CD4-positive, alpha-beta T cell treated with Interferon gamma for 1 hour (primary cell): ENCODE measurements at places on chromosomes 16 and 17.

GRCh38 chr16:4138713-4139112 lies 22.5 kb upstream of the ADCY9 start:
- no peak for DNase-seq

DNA sequence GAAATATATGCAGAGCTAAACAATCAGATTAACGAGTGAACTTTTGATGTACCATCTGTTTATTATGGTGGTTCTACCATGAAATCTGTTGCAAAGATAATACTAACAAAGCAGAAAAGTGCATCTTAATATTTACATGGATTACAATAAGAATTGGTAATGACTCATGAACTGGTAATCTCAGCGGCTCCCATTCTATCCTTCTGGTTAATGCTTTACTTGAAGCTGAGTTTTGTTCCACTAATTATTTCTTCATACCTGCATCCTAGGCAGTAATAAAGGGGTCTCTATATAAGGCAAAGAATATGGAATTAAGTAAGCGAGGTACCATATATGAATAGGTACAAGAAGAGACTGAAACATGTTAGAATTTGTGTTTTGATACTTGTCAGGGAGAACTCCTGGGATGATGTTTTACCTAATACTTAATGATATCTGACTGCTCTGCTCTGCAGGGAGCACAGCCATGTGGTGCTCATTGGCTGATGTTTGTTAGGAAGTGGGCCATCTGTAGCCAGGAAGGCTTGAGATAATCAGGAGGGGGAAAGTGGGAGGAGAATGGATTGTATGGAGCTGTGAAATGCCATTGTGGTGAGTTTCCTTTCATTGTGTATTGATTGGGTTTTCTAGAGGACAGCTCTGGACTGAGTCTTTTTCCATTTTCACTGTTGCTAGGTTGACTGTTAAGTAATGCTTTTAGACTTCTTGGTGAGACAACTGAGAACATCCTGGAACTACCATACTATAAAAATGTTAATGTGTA lies 52.6 kb downstream of the MAP2K6 start:
- DNase-seq, result no peak

DNA sequence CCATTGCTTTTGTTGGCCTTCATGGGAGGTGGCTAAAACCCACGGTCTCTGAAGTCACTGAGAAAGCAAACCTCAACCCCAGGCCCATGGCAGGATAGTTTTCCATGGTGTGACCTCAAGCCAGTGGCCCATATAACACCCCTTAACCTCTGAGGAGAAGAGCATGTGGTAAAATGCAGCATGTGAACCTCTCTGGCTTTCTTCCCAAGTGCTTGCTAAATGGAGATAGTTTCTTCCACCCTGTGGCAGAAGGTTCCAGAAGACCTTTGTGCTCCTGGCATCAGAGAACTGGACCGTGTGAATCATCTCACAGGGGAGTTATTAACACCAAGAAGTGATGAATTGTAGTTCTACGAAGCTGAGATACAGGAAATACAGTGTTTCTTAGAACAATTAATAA lies 47.3 kb downstream of the MYOCD start:
- no peak for DNase-seq

DNA sequence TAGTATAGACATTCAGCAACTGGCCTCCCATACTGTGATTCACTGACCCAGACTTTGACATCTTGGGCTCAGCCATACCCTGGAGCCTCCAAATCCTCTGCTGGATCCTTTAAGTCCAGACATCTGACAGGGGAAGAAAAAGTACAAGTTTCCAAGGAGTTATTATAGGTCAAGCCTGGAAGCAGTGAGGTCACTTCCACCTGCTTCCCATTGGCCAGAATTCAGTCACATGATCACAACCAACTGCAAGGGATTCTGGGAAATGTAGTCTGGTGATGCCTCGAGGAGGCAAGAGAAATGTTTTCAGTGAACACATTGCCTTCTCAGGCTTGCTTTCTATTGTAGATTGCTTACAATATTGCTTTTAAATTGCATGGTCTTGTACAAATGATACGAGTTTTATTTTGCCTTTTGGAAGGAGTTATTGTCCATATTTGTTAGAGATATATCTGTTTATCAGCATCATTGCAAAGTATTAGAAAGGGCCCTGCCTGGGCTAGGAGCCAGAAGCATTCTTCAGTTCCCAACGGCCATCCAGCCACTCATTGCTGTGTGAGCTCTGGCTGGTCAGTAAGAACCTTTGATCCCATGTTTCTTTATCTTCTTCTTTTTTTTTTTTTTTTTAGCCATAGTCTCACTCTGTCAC lies 696.9 kb downstream of the WWOX start:
- DNase-seq, result peak; percentile 45

DNA sequence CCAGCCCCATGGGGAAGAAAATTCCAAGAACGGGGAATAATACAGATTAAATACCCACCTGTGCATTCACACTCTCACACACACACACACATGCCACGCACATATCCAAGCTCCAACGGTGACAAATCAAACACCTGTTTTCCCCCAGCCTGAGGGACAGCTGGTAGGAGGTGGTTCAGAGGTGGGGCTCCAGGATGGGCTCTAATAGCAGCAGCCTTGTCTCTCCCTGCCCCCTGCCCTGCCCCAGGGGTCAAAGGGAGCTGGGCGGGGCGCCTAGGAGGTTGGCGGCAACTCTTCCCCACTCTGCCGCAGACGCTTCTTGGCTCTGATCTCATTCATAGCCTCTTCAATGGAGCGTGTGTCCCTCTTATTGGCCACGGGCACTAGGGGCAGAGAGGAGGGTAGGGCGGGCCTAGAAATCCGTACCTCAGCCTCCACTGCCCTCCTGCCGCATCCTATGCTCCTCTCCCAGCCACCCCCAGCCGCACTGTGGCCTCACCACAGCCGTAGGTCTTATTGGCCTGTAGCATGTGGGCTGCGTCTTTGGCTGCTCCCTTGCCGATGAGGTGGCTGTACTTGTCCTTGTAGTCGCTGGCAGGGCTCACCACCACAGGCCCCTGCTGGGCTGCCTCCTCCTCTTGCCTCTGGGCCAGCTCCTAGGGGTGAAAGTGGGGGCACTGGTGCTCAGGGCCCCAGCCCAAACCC lies 8.2 kb downstream of the SPAG7 start:
- DNase-seq, result no peak

GRCh38 chr16:3850544-3850899 lies 30.0 kb downstream of the CREBBP start:
- DNase-seq, result no peak

DNA sequence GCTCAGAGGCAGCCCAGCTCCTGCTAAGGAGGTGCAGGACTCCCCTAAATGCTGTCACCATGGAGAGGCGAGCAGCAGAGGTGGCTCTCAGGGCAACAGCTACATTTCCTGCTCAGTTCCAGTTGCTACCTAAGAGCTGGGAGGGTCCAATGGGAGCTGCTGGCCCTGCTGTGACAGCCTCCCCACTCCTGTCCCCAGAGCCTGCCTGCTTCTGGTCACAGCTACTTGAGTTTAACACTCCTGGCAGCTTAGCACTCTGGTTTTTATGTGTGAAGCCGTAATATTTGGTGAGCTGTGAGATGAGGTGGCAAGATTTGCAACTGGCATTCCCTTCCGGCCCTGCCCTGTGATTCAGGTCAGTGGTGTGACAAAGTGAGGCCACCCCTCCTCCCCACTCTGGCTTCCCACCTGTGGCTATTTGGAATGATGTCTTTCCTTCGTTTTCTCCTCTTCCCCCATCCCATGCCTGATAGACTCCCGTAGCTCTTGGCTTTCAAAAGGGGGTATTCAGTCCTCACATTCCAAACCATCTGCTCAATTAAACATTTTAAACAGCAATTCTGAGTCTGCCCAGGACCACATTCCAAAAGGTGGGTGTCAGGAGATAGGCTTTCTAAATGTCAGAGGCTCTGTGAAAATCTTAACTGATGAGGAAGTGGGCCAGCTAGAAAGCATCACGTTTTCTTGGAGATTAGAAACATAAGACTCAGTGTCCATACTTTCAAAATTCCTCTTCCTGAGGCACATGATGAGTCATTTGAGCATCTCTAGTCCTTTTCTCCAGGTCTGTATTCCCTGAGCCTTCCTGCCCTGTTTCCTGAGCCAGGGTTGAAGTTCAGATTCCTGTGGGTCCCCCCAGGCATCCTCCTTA lies 42.6 kb upstream of the SKAP1 start:
- DNase-seq, result peak; percentile 20

DNA sequence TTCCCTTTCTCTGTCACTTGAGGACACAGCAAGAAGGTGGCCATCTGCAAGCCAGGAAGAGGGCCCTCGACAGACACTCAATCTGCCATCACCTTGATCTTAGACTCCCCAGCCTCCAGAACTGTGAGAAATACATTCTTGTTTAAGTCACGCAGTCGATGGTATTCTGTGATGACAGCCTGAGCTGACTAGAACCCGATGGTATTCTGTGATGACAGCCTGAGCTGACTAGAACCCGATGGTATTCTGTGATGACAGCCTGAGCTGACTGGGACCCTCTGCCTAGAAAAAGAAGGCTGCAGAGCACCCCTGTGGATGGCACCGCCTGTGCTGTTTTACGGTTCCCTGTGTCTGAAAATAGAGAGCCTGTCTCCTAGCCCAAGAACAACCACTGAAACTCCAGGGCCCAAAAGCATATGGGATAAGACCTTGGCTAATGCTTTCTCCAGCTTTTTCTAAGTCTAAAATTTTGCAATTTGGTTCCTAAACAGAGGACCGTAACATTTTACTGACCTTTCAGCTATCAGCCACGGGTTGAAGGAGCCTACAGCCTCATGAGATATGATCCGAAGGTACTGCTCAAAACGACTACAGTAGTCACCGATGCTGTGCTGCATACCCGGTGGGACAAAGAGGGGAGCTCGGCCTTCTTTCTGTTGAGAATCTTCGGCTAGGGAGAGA lies 33.1 kb upstream of the PITPNM3 start:
- no peak for DNase-seq

DNA sequence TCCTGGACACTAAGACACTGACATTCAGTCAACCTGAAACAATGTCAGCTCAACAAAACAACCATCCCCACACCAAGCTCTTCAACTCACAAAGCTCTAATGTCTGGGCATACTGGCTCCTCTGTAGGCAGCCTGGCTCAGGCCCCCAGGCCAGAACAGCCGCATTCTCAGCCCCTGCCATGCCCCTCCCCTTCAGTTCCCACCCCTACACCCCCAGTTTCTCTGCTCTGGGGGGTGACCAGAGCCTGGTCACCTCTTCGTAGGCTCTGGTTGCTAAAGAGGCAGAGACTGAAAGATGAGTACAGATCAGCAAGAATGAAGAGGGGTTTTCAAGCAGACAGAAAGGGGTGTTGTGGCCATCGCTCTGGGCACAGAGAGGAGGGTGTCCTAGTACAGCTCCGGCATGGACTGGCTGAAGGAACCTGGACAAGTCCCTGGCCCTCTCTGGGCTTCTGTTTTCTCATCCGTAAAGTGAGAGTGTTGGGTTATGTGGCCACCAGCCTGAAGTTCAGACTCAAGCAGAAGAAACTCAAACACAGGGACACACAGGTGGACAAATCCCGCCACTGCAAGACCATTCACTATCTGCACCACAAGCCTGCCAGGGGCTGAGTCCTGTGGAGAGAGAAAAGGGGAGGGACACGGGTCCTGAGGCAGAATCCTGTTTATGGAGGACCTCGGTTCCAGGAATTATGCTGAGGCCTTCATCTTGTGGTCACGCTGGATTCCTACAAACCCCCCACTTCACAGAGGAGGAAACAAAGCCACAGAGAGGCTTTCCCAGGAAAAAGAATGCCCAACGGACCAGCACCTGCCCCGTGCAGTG lies 987 bp upstream of the SLC4A1 start:
- no peak for DNase-seq

DNA sequence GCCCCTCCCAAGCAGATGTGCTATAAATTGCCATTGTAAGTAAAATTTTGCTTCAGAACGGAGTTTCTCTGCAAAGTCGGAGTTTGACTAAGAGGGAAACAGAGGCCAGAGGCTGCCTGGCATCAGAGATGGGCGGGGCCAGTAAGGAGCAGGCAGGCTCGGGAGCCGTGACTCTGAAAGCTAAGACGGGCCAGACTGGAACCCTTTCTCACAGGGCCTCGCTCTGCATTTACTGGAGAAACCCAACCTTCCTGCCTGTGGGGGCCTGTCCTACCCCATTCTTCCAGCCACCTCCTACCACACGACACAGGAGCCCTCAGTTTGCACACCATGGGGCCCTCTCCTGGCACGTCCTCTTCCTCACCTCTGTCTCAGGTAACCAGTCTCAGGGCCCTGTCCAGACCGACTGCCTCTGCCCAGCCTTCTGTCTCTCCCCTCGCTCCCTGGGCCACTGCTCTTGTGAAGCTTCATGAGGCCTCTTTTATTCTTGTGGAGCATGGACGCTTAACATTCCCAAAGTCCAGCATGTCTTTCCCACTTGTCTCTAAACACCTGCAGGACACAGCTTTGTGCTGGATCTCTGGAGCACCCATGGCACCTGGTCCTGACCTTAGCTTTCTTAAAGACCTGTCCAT lies 48.4 kb upstream of the ACSF3 start:
- DNase-seq, result no peak
